ENCODE measurements at places on chromosomes 12 and 14.

GRCh38 chr12:92561543-92561899 is 141.3 kb upstream of the PLEKHG7 start:
- DNase-seq = no peak

DNA sequence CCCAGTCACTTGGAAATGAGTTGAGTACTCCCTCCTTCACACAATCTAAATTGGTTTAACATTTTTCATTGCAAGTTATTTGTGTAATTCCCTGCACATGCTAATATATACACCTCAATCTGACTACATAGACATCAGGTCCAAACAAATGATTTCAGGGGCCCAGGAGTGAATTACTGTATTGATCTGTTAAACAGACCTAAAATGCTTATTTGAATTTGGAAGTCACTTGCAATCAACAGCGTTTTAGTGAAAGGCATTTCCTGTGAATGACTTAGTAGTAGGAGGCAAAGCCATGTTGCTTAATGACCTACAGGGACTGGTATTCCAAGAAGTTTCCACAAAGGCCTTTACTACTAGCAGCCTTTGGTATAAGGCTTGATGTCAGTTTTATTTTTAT is 22.6 kb upstream of the SLC15A5 start:
- DNase-seq = no peak

DNA sequence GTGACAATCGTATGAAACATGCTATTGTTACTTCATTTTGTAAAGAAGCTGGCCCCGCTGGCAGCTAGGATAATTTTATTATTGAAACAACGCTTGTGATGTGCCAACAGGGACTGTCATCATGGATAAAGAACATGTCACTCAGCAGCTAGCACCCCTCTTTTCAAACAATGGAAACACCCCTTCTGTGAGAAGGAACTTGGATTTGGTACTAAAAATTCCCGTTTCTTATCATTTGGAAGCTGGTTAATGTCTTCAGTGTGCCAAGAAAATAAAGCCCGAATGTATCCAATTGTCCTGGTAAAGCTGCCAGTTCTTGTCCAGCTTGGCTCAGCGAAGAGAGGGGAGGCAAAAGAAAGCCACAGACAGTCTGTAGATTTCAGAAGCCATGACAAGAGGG is 186.6 kb downstream of the PHLDA1 start:
- no peak for DNase-seq

DNA sequence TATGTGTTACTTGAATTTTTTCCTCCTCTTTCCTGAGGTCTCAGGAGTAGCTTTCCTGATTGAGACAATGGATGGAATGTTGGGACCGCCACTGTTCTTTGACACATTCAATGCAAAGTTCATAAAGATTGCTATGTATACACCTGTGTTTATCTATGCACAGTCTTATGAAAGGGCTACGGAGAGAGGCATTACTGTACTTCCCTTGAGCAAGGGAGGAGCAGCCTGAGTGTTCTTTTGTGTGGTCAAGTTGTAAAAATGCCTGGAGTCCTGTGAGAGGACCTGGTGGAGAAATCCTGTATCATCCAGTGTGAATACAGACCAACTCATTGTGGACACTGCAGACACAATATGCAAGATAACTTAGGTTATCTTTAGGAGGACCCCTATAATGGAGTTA is 1.2 kb downstream of the SRGAP1 start:
- no peak for DNase-seq

DNA sequence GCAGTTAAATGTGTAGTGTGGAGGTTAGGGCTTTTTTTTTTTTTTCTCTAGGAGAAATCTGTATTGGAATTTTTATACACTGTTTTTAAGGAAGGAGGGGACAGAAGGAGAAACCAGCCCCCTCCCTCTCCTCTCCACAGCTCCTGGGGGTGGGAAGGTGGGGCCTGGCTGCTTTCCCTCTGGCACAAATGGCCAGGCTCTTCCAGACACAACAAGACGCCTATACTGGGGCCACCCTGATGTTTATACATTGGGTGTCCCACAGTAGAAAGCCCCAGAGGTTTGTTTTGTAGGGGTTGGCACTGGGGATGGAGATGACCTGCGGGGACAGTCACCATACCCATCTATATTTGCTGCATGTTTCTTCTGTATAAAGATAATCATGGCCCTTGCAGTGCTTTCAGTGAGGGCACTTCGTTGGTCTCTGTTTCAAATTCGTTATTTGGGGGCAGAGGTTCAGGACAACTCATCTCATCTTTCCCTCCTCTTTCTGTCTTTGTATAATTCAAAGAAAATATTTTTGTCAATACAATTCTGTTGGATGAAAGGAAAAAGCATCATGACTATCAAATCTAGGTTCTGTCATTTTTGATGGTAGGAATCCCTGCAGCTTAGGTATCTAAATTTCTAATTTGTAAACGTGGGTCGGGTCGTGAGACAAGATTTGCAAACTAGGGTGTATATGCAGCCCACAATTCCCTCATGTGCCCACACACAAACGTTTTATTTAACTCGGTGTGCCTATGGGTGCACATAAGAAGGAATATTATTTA is 2.3 kb upstream of the HOTAIR start:
- DNase-seq = no peak

GRCh38 chr14:78130356-78130755 is 39.8 kb upstream of the NRXN3 start:
- peak; percentile 54 for DNase-seq

GRCh38 chr12:122847921-122848421 is 12.7 kb downstream of the HIP1R start:
- no peak for DNase-seq

DNA sequence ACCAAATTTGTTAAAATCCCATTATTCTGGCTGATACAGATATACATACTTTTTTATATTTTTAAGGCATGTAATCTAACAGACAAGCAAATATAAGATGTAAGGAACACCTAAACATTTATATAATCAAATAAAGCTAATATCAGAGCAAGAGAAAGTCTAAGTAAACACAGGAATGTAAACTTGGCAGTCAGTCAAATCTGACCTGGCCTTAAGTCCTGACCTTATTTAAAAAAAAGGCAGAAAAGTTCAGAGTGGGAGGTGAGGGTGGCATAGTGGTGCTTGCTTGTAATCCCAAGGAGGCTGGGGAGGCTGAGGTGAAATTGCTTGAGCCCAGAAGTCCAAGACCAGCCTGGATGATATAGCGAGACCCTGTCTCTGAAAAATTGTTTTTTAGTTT is 152.6 kb downstream of the DERA start:
- no peak for DNase-seq
